ENCODE measurements at places on chromosomes 16 and 17.

DNA sequence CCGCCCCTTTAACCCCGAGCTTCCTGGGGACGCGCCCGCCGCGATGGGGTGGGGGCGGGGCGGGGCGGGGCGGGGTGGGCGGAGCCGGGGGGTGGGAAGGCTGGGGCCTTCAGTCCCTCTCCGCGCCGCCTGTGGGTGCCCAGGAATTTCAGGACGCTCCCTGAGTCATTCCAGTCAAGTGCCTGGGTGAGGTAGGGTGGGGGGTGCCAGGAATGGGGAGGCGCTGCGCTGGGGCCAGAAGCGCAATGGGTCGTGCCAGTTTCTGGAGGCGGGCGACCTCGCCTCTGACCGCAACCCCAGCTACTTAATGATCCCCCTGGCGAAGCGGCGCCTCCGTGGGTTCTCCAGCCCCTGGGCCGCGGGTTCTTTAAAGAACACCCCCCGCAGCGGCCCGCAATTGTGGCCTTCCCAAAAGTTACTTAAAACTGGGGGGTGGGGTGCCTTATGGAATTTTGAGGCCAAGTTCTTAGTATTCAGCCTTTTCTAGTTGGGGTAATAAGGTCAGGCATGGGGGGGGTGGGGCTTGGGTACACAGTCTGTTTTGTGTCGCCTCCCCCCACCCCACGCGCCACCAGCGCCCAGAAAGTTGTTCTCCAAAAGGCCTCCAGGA is 826 bp upstream of the GSE1 start:
- DNase-seq: peak; percentile 71

GRCh38 chr16:85490407-85491057 is 122.6 kb upstream of the GSE1 start:
- DNase-seq: no peak

- DNase-seq: no peak
Observed at GRCh38 chr16:70467113-70467512, 12.7 kb downstream of the FCSK start.

DNA sequence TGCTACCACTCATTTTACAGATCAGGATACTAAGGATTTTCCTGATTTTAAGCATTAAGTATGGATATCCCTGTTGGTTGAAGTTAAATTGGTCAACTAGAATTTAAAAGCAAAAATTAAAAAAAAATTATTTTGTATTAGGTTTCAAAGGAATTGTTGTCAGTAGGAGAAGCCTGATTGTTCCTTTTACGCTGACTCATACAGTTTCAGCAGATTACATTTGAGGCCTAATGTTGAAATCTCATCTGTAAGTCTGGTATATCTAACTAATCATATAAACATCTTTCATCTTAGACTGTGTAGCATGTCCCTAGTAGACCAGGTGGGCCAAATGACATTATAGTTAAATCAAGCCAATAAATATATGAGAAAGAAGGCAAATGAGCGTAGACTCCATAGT is 83.5 kb downstream of the FTO start:
- DNase-seq: no peak

DNA sequence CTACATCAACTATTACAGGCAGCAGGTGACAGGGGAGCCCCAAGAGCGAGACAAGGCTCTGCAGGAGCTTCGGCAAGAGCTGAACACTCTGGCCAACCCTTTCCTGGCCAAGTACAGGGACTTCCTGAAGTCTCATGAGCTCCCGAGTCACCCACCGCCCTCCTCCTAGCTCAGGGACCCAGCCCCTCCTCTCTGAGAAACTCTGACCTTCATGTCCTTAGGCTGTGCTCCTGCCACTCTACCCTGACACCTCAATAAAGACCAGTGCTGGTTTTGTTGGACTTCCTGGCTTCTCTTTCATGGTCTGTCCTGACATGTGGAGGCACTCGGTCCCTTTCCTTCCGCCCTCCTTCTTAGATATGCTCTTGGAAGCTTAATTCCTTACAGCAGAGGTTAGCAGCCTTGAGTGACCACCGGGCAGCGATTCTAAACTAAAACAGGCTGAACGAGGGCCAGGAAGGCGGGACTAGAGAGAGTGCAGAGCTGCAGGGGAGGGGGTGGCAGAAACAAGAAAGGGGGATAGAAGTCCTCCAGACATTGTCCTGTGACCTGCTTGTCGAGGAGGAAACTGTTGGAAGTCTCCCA is 915 bp downstream of the AHSP start:
- DNase-seq: no peak

- DNase-seq: no peak
Observed at GRCh38 chr17:48503747-48504146, 27.1 kb downstream of the HOXB1 start.

GRCh38 chr17:56291226-56291805 is 138.0 kb downstream of the ANKFN1 start:
- no peak for DNase-seq

- peak; percentile 80 for DNase-seq
Observed at GRCh38 chr16:89374393-89374960, 115.9 kb downstream of the ANKRD11 start.

GRCh38 chr17:29383686-29384085 is 6.5 kb upstream of the TAOK1 start:
- DNase-seq: no peak

DNA sequence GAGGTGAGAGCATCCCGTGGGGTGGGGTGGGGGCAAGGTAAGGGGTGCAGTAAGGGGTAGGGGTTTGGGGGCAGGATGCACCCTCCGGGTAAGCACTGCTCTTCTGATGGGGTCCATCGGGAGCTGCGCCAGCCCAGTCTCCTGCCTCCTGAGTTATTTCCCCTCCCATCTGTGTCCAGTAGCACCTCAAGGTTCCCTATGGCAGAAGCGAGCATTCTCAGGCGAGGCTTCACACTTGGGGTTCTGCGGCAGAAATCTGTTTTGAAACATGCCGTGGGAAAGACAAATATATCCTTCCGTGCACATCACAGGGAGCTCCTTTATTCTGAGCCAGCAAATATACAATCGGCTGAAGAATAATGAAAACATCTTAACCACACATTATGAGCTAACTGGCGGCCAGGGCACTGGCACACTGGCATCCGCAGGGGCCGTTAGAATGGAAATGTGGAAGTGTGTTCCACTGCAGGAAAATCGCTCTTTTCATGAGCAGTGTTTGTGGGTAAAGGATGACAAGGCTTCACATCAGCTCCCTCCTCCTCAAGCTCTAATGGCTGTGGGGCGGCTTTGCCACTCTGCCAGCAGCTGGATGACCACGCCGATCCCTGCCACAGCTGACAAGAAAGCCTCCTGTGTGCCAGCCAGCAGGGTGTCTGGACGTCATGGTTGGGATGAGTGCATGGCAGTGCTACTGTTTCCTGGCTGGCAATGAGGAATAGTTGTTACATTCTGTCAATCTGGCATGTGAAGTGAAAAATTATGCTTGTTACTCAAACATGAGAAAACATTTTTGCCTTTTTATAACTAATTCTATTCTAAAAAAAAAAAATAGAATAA is 20.0 kb downstream of the MTHFSD start:
- DNase-seq: no peak
